HepG2 (cell line): ENCODE measurements at places on chromosomes 5 and 9.

DNA sequence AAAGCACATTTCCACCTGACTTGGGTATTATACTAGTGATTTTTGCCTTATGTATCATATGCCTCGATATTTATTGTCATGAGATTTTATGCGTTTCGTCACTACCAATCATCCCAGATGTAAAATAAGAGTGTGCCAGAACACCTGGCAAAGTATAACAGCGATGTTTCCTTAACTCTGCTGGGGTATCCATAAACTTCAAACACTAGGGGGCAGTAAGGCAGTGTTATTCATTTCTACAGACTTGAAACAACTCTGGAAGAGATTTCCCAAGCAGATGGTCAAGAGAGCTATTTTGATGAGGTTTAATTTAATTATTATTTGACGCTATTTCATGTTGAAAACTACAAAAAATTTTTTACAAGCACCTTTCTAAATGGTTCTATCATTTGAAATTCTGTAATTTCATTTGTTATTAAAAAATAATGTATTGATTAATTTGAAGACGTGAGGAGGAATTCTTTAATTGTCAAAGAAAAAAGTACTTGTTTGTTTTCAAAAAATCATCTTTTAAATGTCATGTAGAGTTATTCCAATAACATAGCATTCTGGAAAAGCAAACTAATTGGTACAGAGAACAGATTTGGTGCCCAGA, 388.5 kb upstream of the CTNND2 start:
- no peaks in the 10 kb centered on the region for H3K4me1 ChIP-seq
- H3K27me3 ChIP-seq, result no peaks in the 10 kb centered on the region
- no peak for DNase-seq
- no peak overlapping the region for H3K4me3 ChIP-seq
- H3K27ac ChIP-seq, result no peak overlapping the region
- H3K36me3 ChIP-seq, result no peaks in the 10 kb centered on the region

DNA sequence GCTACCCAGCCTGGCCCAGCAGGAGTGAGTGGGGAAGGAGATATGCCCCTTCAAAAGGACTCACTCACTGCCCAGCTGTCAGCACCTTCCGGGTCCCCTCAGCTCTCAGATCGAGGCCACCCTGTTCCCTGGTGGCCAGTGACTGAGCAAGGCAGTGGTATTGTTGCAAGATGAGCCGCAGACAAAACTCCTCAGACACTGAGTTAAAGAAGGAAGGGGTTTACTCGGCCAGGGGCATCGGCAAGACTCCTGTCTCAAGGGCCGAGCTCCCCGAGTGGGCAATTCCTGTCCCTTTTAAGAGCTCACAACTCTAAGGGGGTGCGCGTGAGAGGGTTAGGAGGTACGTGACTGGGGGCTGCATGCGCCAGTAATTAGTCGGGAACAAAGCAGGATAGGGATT, 9.7 kb upstream of the N4BP3 start:
- H3K4me1 ChIP-seq, result peaks cover 6% of the 10 kb centered on the region; the same call in 1 of the 2 replicates
- H3K27ac ChIP-seq, result no peak overlapping the region
- no peak for DNase-seq

- DNase-seq, result no peak
- H3K36me3 ChIP-seq, result no peaks in the 10 kb centered on the region
- peaks cover 13% of the 10 kb centered on the region; the same call in 1 of the 3 replicates for H3K27me3 ChIP-seq
- H3K27ac ChIP-seq, result no peak overlapping the region
- no peaks in the 10 kb centered on the region for H3K4me1 ChIP-seq
Measured at GRCh38 chr9:114655689-114656088, 1.9 kb downstream of the TEX53 start.

GRCh38 chr9:116490321-116490720, 196.8 kb upstream of the TRIM32 start:
- no peak for DNase-seq
- H3K27me3 ChIP-seq, result no peaks in the 10 kb centered on the region
- H3K27ac ChIP-seq, result no peak overlapping the region
- H3K4me1 ChIP-seq, result no peaks in the 10 kb centered on the region
- no peaks in the 10 kb centered on the region for H3K36me3 ChIP-seq

GRCh38 chr5:56638768-56639238, 176.5 kb upstream of the MAP3K1 start:
- no peaks in the 10 kb centered on the region for H3K36me3 ChIP-seq
- H3K4me1 ChIP-seq, result peaks cover 72% of the 10 kb centered on the region
- H3K27ac ChIP-seq, result peak overlapping the region; percentile 89
- DNase-seq, result no peak
- H3K4me3 ChIP-seq, result no peak overlapping the region

DNA sequence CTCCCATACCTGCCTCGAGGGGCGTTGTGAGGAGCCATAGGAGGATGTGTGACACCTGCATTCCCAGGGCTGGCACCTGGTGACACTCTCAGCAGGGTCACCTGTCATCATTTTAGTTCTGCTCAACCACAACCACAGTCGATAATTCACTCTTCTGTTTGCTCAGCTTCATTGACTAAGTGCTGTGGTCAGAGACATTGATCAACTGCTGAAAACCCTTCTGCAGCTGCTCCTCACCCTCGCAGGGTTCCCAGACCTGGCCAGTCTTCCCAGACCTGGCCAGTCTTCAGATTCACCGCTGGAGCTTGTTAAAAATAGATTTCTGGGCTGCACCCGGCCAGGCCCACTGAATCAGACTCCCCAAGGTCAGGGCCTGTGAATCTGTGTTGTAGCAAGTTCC, 92.8 kb downstream of the MVB12B start:
- no peak overlapping the region for H3K27ac ChIP-seq
- H3K4me3 ChIP-seq, result no peak overlapping the region
- peaks cover 47% of the 10 kb centered on the region; the same call in 2 of the 3 replicates for H3K36me3 ChIP-seq
- H3K4me1 ChIP-seq, result 0 out of 2 replicates have a peak, but pooled peaks cover 4% of the 10 kb centered on the region

DNA sequence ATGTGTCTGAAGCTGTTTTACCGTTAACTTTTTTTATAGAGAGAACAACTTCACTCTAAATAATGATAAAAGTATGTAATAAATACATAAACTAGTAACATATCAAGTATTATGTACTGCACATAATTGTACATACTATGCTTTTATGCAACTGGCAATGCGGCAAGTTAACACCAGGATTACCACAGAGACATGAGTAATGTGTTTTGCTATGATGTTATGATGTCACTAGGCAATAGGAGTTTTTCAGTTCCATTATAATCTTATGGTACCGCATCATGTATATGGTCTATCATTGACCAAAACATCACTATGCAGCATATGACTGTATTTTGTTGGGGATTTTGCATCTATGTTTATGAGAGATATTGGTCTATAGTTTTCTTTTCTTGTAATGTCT, 326.4 kb upstream of the TARS1 start:
- no peak overlapping the region for H3K27ac ChIP-seq
- H3K36me3 ChIP-seq, result no peaks in the 10 kb centered on the region
- H3K4me3 ChIP-seq, result no peak overlapping the region
- no peak for DNase-seq
- no peaks in the 10 kb centered on the region; the same call in 1 of the 2 replicates for H3K27me3 ChIP-seq
